NCI-H1048 (cell line): ENCODE measurements at places on chromosomes 1 and 21.
A peak's percentile ranks its signal among the peaks of the same experiment; 100 is the strongest.

- no peak for DNase-seq
These were observed 53.0 kb downstream of the IER5 start for GRCh38 chr1:181141431-181141910.

GRCh38 chr1:147902253-147902845 lies at the start of gene GJA8:
GJA8 (plus strand) TSS chr1:147902795; CDS start chr1:147907956, 5,161 bp downstream.
- DNase-seq = no peak

DNA sequence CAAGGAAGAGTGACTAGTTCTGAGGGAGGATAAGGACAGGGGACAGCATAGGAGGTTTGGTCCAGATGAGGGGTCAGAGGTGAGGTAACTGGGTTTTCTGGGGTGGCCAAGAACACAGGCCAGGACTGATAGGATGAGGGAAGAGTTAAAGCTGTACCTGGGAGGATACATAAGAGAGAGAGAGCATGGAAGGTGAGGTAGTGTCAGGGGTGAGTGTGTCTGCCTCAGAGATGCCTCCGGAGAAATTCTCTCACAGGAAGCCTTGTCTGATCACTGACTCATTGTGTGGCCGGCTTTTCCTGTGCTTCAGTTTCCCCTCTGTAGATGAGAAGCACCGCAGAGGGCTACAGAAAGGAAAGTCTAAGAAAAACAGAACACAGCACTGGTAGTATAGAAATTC lies 40.2 kb downstream of the FASLG start:
- DNase-seq = no peak

GRCh38 chr1:40836283-40836682 lies 25.9 kb downstream of the CITED4 start:
- no peak for DNase-seq

DNA sequence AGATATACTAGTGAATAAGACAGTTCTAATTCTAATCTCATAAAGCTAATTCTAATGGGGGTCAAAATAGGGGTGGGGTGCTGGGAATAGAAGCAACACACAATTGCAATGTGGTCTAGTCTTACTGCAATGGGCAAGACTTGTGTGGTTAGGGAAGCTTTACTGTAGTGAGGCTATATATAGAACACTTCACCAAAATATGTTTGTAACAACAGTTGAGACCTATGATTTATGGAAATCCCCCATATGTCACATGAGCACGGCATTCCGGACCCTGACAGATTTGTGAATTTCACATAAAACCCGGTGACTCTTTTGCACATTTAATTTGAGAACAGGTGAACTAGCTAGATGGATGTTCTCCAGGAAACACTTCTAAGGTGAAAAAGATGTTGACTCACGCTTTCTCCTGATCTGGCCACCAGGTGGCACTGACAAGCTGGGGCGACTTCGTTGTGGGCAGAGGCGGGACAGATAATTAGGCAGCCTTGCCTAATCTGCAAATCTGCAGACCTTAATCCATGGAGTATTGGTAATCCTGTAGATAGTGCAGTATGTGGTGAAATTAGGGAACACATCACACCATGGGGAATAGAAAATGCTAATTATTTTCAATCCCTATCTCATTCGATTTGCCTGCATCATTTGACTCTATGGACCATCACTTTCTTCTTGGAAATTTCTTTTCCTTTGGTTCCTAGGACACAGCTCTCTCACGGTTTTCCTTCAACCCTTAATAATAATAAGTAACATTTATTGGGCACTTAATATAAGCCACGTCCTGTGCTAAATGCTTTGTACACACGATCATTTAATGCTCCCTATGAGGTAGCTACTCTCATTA lies 37.7 kb downstream of the KIAA0040 start:
- peak; percentile 49 for DNase-seq

DNA sequence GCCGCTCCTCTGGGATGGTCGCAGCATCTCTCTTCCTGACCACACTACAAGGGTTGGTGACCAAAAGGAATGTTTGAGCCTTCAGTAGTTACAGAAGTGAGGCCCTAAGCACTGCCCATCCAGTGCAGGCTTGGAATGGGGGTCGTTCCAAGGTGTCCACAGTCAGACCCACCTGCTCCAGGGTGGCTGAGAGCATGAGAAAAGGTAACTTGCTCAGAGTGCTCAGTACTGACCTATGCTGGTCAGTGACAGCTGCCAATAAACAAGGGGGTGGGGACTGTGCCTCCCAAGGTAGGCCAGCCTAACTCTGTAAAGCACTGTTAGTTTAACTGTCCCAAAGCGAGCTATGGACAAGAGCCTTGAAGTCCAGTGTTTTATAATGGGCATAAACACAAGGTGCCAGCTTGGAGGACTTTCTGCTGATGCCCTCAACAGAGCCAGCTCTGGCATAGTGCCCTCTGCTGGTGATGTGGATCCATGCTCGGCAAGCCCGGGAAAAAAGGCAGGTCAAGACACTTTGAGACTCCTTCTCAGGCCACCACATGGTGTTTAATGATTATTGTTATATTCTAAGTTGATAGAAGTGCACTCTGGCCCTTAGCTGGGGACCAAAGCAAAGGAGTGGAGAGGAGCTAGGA lies 78.1 kb upstream of the DNAH14 start:
- DNase-seq = peak; percentile 36

DNA sequence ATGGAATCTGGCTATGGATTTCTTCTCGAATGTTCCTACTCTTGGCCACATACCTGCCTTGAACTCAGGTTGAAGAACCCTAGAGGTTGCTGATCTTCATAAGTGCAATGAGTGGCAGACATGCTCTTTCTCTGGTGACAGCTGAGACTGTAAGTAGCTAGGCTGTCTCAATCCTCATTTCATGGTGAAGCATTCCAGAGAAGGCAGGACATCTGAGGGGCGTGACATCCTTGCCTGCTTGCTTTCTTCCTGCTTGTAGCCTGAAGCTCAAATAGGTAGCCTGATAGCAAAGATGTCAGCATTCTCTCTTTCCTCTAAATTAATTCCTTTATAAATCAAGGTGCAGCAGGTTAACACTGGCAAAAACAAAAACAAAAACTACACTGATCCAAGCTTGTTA lies 114.6 kb upstream of the MAGI3 start:
- DNase-seq = no peak

- no peak for DNase-seq
These were observed 10.4 kb downstream of the OLIG1 start for GRCh38 chr21:33080376-33080775.

- DNase-seq = no peak
These were observed 161.2 kb downstream of the PLPP3 start for GRCh38 chr1:56418151-56418631.

GRCh38 chr1:196660852-196661251 lies 9.0 kb downstream of the CFH start:
- DNase-seq = peak; percentile 34

DNA sequence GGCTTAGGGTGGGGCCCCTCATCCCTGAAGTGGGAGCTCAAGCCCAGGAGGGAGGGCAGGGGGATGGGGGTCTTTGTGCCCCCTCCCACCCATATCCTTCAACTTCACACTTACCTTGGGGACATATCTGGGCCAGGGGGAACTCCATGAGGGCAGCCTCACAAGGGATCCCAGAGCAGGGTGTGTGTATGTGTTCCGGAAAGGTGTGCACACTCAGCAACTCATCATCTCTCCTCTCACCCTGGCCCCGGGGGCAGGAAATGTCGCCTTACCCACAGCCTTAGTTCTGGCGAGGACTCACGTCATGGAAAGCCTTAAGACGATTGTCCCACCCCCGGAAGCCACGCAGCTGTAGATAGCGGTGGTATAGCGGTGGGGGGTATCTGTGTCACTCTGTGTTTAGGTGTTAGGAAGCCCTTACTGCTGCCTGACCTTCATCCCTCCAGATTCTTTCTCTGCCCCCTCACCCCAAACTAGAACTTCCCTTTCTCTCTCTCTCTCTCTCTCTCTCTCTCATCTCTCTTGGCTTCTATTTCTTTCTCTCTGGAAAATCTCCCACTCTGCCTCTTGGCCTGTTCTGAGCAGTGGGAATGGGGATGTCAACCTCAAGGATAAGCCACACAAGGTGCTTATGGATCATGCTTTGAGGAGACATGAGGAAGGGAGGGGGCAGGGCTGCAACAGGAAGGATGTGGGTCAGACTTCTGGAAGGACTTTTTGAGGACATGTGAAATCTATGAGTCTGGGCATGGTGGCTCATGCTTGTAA lies at the start of gene SH2D2A:
Gene SH2D2A (minus strand): TSS at position 288 of the 768 bp plus-strand sequence. CDS start 140 bp downstream, at position 148.
- DNase-seq = no peak

- no peak for DNase-seq
These were observed 3.2 kb downstream of the PTP4A2 start for GRCh38 chr1:31934706-31935629.

DNA sequence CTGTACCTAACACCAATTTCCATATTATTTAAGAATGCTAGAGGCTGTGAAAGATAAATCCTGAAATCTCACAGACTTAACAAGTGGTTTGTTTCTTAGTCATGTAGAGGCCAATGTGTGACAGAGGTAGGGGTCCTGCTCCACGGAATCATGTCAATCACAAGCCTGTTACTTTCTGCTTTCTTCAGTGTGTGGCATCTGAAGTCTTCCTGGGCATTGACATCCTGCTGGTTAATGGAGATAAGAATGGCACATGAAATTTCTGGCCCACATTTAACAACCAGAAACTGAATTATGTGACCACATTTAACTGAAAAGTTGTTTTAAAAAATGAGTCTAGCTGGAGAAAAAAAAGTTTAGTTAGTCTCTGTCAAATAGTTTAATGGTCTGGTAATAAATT lies 68.3 kb upstream of the PLA2G4A start:
- no peak for DNase-seq

- no peak for DNase-seq
These were observed 6.5 kb downstream of the ZNF644 start for GRCh38 chr1:91015358-91015780.

- DNase-seq = no peak
These were observed 17.4 kb downstream of the MRPL39 start for GRCh38 chr21:25589887-25590286.

DNA sequence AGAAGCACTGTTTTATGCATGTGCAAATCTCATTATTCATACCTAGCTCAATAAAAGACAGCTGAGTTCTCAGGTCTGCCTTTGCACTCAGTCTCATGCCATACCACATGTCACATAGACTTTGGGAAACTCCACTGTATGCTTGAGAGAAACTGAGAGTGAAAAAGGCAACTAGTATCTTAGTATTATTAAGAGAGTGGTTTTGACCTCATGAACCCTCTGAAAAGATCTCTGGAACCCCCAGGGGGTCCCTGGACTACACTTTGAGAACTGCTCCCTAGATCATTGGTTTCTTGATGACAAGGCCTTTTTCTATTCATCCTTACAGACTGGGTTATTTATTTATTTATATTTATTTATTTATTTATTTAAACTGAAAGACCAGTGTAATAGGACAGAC lies 3.7 kb upstream of the RHEX start:
- no peak for DNase-seq

DNA sequence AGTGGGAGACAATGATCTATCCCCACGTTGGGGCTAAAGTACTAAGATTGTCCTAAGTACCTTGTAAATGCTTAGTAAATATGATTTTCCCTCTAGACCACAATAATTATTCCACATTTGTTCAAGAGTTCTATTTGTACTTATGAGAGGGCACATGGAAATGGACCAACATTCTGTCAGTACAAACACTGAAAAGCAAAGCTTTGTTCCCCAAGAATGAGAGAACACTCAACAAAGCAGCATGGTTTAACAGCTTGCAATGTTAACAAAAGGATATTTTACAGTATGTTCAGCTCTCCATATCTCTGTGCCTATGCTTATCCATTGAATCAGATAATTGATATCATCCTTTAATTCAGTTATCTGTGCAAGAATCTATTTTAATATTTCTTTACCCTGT lies 35.4 kb downstream of the RBM11 start:
- DNase-seq = no peak

DNA sequence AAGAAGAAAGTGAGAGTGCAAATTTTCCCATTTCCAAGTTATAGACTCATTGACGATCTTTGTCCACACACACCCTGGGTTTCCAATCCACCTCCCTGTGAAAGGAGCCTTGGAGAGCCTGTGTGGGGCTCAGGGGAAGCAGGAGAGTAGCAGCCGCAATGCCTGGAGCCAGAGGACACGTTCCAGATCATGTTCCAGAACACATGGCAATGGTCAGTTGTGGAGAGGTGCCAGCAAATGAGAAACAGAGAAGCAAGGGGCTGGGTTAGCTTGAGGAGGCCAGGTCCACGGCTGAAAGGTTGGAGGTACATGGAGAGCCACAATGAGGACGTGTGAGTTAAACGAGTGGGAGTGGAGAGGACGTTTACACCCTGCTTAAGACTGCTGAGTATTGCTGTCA lies 33.0 kb upstream of the SIPA1L2 start:
- no peak for DNase-seq

DNA sequence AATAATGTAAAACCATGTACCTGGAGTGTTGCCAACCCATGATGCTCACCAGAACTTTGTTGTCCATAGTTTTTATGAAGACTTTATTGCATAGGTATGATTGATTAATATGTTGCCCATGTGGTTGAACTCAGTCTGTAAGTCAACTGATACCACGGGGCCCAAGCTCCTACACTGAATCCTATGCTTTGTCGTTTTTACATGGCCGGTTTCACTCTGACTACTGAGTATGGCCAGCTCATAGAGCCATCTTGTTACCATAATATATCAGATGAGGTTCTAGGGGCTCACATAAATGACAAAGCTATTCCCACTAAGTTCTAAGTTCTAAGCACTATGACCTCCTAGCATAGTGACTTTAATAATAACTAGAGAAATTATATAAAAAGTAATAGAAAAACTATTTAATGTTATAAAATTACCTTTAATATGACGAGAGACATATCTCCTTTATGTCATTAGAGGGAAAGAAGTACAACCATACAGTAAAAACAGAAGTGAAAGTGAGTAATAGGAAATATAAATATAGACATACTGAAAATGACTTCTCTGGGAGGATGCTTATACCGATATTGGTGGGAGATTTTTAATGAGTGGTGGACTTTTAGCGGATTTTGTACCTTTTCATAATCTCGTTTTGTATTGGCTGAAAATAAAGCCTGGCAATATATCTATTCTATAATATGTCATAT lies 983.4 kb upstream of the PRMT6 start:
- DNase-seq = no peak

DNA sequence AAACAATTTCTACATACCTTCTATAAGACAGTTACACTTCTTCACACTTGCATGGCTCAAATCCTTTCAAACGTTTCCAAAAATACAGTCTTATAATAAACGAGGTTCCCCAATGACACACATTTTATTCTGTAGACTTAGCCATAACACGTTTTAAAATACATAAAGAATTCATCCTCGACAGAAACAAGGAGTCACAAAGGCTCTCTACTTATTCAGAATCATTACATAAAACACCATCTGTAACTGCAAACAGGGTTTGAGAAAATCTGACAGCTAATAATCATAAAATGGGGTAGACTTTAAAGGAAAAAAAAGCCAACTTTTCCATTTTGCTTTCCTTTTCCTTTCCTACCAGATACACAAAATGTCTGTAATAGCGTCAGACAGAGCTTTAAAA lies 1.8 kb downstream of the PIK3R3 start:
- DNase-seq = no peak

DNA sequence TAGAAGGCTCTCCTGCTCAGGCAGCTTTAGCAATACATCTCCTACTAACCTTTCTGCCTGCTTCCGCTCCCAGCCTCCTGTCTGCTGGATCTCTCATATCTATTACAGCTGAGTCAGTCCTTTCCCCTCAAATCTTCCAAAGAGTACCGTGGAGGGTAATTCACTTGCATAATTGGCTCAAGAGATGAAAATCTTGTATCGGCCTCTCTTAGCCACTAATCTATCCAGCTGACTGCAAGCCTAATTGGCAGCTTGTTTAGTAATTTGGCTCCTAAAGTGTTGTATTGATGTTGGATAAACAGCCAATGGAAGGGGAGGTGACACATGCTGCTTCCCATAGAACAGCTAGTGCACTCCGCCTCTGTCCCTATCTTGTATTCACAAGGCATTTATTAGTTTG lies 195.7 kb downstream of the GPATCH2 start:
- no peak for DNase-seq
